T-cell (primary cell): ENCODE measurements at places on chromosomes 4 and X. TPM values are rescaled to one million over a fixed set of nuclear protein-coding genes. Genes with fewer than 3 reads are reported as not detected.

Gene SSX2
- not detected for total RNA-seq

Gene TCEAL6
- not detected for total RNA-seq

Gene MAP9
- total RNA-seq = 6.6 TPM

Gene CHRDL1
- not detected for total RNA-seq

Gene SRPX
- 0.15 TPM for total RNA-seq

Gene TCP11X2
- total RNA-seq = not detected

Gene ASB9
- not detected for total RNA-seq

Gene SOWAHD
- 0.48 TPM for total RNA-seq

Gene HGFAC
- 0.33 TPM for total RNA-seq

Gene SPANXN5
- total RNA-seq = not detected

Gene RNF175
- 4.5 TPM for total RNA-seq

Gene GAB3
- total RNA-seq = 11.2 TPM

Gene PHKA1
- total RNA-seq = 0.40 TPM

Gene MAP7D2
- 0.13 TPM for total RNA-seq

Gene PPP1R2C
- not detected for total RNA-seq

Gene PSMD10
- 15.7 TPM for total RNA-seq

Gene CCDC110
- 0.35 TPM for total RNA-seq

Gene DKK2
- total RNA-seq = not detected

Gene OFD1
- total RNA-seq = 78.8 TPM

Gene NUDT10
- 0.15 TPM for total RNA-seq

Gene DCLK2
- total RNA-seq = not detected

Gene LNX1
- total RNA-seq = not detected

Gene DNASE1L1
- 24.6 TPM for total RNA-seq

Gene DMD
- 1.6 TPM for total RNA-seq

Gene NUP62CL
- total RNA-seq = 4.0 TPM

Gene PAGE5
- not detected for total RNA-seq
